ENCODE measurements at places on chromosomes 3 and 15. TPM values are rescaled to one million over a fixed set of nuclear protein-coding genes. Genes with fewer than 3 reads are reported as not detected.

Gene PSTPIP1
- not detected for total RNA-seq

Gene CD96
- total RNA-seq, result 0.22 TPM

Gene CCDC71
- total RNA-seq, result 19.6 TPM

DNA sequence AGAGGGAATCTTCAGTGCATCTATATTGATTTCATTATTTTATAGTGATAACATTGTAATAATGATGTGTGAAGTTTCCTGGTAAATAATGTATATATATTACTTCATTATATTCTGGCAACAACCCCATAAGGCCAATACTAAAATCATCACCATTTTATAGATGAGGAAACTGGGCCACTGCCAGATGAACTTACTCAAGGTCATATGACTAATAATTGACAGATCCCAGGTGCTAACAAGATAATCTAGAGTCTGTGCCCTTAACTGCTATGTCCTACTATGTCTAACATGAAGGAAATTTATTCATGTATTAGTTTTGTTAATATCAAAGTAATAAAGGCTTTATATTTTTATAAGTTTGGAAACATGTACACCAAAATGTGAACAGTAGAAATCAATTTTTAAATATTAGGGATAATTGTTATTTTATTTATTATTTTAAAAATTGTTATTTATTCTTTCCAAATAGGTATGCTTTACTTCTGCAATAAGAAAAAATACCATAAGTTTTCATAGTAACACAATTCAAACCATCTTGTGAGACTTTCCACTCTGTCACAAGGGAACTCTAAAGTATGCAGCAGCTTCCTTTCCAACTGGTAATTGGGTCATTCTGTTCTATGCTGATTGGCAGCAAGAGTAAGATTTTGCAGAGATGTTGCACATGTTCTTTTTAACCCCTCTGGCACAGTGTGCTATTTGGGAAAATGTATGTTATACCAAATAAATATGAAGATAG lies 90.8 kb upstream of the CMC1 start:
- DNase-seq, result no peak

GRCh38 chr3:150022381-150023238 lies 51.9 kb upstream of the PFN2 start:
- DNase-seq, result peak; percentile 54

GRCh38 chr3:195758721-195759353 lies 38.1 kb downstream of the MUC20 start:
- DNase-seq, result no peak

DNA sequence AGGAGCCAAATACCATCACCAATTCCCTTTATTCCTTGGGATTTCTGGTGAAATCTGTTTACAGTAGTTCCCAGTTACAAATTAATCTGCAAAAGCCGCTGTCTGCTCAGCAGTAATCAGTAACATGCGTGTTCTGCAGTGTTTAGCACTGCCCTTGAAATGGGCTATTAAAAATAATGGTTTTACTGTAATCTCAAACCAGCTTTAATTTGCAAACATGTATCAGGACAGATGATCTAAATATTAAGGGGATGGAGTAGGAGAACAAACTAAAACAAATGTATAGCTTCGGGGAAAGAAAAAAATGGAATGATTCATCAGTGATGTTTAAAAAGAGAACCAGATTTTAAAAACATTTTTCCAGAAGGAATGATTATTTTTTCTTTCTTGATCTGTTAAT lies 513.2 kb downstream of the MECOM start:
- DNase-seq, result no peak

DNA sequence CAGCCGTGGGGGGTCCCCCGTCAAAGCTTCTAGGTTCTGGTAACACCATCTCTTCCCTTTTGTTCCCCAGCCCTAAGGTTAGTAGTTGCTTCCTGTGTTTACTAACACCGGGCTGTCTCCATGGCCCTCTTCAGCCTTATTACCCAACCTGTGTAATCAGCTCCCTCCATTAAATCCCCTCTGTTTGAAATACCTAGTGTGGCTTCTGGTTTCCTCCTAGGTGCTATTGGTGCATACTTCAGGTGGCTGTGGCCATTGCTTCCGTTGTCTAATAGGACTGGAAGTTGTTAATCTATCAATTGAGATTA lies 35.3 kb downstream of the MOBP start:
- DNase-seq, result peak; percentile 11

GRCh38 chr3:76873532-76874242 lies 166.2 kb upstream of the ROBO2 start:
- no peak for DNase-seq

GRCh38 chr3:63970631-63971475 lies 52.4 kb downstream of the PSMD6 start:
- no peak for DNase-seq

DNA sequence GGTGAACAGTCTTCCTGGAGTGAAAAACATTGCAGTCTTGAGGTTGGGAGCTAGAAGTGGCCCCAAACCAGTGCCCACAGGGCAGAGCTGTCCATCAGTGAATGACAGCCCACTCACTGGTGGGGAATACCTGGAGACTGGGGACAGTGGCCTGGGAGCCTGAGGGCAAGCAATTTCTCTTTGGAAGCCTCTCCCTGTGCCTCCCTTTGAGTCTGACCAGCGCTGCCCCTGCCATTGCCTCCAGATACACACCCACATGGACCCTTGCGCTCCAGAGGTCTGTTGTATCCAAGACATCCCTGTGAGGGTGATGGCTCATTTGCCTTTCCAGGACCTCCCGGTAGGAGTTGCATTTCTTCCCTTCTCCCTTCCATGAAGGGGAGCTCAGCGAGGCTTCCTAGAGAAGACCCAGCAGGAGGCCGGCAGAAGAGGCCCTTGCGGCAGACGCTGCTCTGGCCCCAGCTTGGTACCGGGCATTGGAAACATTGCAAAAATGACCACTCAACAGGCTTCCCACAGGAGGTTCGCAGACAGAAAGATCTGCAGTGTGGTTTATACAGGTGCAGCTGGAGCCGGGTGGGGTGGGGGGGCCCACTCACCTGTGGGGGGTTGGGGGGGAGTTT lies 38.5 kb downstream of the KLF13 start:
- no peak for DNase-seq
